Neuronal stem cell (in vitro differentiated cells): ENCODE measurements at places on chromosomes 6 and 20.

DNA sequence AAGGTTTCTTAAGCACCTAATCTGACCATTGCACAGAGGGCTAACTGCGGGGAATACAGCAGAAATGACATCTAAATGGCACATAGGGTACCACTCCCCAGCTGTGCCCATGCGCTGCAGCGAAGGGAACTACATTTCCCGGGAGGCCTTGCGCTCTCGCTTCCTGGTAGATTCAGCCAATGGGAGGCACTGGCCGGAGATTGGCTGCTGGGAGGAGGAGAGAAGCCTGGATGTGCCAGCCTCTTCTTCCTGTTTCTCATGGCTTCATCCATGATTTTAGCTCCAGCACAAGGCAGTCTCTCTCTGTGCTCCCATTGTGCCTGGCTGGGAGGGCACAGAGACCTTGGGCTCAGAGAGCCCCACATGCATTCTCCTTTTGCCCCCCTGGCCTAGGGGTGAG, 101.7 kb upstream of the FOXA2 start:
- no peaks in the 10 kb centered on the region for H3K27me3 ChIP-seq
- no peaks in the 10 kb centered on the region for H3K36me3 ChIP-seq
- H3K27ac ChIP-seq = no peak overlapping the region
- no peaks in the 10 kb centered on the region for H3K4me1 ChIP-seq
- no peak overlapping the region for H3K4me3 ChIP-seq

GRCh38 chr20:34362502-34363061, 491 bp upstream of the ITCH start:
- no peak overlapping the region for H3K27ac ChIP-seq
- H3K4me1 ChIP-seq = peaks cover 3% of the 10 kb centered on the region
- H3K36me3 ChIP-seq = no peaks in the 10 kb centered on the region
- no peak overlapping the region for H3K4me3 ChIP-seq
- peak; percentile 6 for DNase-seq

DNA sequence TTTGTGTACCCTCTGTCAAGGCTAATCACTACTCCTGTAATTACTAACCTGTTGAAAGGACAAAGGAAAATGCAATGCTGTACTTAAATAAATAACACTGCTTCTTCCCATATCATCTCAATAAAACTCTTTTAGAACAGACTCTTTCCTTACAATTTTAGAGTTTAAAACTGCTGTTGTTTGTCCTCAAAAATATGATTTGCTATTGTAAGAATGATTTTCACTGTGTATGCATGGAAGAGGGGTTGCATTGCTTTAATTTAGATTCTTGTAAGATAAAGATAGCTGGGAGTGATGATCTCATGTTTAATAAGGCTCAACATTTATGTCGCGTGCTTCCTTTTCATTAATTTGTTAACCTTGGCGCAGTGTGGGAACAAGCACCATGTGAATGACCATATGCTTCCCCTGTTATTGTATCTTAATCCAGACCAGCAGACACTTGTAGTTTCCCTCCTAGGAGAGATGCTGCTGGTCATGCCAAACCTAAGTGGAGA, 89.8 kb upstream of the ATXN1 start:
- H3K27me3 ChIP-seq = no peaks in the 10 kb centered on the region
- no peak overlapping the region for H3K27ac ChIP-seq
- no peak for DNase-seq
- no peak overlapping the region for H3K4me3 ChIP-seq
- H3K36me3 ChIP-seq = no peaks in the 10 kb centered on the region

GRCh38 chr20:22339946-22340345, 244.4 kb downstream of the FOXA2 start:
- no peak for DNase-seq
- no peak overlapping the region for H3K27ac ChIP-seq
- H3K36me3 ChIP-seq = no peaks in the 10 kb centered on the region
- no peaks in the 10 kb centered on the region for H3K4me1 ChIP-seq
- H3K4me3 ChIP-seq = no peak overlapping the region
- peaks cover 2% of the 10 kb centered on the region for H3K27me3 ChIP-seq

DNA sequence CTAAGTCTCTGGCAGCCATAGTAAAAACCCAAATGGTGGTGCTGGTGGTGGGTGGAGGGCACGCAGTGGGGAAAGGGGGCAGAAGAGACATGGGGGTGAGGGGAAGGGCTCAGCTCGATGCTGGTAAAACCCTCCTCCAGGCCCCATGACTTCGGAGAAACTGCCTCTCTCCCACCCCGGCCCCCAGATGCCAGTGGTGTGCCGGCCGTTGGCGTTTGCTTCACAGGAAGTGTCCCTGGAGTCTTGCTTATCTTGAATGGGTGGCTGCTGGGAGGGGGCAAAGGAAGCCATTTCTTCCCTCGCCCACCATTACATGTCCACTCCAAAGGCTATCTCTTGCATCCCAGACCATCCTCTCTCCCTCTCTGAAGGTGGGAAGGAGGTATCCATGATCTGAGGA, 25.4 kb downstream of the VEGFA start:
- no peaks in the 10 kb centered on the region for H3K36me3 ChIP-seq
- H3K4me1 ChIP-seq = peaks cover 5% of the 10 kb centered on the region
- H3K27ac ChIP-seq = no peak overlapping the region
- no peak for DNase-seq
- H3K27me3 ChIP-seq = no peaks in the 10 kb centered on the region

- H3K27ac ChIP-seq = no peak overlapping the region
- H3K4me1 ChIP-seq = peaks cover 15% of the 10 kb centered on the region
- H3K27me3 ChIP-seq = no peaks in the 10 kb centered on the region
- no peak overlapping the region for H3K4me3 ChIP-seq
Measured at GRCh38 chr6:37507690-37508421, 8.2 kb upstream of the CCDC167 start.

DNA sequence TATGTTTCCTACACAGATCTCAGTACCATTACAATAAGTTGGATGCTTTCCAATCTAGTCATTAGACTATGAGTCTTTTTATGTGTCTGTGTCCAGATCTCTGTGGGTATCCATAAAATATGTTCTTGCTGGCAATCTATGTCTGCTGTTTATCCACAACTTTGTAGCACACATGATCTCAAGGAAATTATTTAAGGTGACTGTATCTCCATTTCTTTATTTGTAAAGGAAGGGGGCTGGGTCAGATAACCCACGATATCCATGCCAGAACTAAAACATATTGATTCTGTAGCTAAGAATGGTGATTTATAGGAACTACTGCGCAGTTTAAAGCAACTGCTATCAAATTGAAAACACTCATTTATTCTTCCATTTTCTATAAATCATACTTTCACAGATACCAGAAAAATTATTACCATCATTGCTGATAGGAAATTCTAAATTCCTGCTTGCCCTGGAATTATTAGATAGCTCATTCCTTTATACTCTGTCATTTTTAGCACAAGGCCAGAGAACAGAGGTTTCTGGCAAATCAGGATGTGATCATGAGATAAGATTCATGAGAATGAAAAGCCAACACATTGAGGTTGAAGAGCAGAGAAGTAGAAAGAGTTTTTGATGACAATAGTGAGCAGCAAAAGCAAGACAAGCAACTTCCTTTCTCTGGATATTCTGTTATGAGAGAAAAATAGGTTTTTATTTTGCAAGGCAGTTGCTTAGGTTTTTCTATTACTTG, 851.4 kb upstream of the CITED2 start:
- H3K27ac ChIP-seq = no peak overlapping the region
- DNase-seq = no peak
- no peaks in the 10 kb centered on the region for H3K27me3 ChIP-seq
- H3K36me3 ChIP-seq = no peaks in the 10 kb centered on the region
- H3K4me3 ChIP-seq = no peak overlapping the region
- H3K4me1 ChIP-seq = no peaks in the 10 kb centered on the region

GRCh38 chr6:110784610-110784979, 30.7 kb downstream of the CDK19 start:
- H3K4me1 ChIP-seq = no peaks in the 10 kb centered on the region
- DNase-seq = no peak
- no peak overlapping the region for H3K27ac ChIP-seq
- no peak overlapping the region for H3K4me3 ChIP-seq
- no peaks in the 10 kb centered on the region for H3K36me3 ChIP-seq

GRCh38 chr6:50868466-50868865, 49.8 kb downstream of the TFAP2B start:
- H3K36me3 ChIP-seq = no peaks in the 10 kb centered on the region
- H3K27me3 ChIP-seq = no peaks in the 10 kb centered on the region
- DNase-seq = no peak
- H3K4me3 ChIP-seq = no peak overlapping the region

- DNase-seq = no peak
- no peak overlapping the region for H3K4me3 ChIP-seq
- H3K4me1 ChIP-seq = no peaks in the 10 kb centered on the region
- no peaks in the 10 kb centered on the region for H3K27me3 ChIP-seq
- no peaks in the 10 kb centered on the region for H3K36me3 ChIP-seq
Measured at GRCh38 chr6:21478883-21479539, 114.5 kb upstream of the SOX4 start.

DNA sequence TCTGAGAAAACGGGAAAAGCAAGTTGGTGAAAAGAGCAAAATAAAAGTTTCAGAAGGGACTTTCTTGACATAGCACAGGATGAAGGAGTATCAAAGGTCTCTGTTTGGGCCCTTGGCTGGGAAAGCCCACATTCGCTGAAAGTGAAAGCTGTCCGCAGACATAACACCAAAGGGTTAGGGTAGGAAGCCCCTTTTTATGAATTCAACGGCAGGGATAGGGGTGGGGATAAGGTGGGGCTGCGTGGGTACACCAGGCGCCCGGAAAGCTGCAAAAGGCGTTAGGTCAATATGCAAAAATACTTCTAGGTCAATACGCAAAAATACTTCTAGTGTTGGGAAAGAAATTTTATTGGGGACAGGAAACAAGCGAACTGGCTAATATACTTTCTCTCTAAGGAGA, 135.1 kb downstream of the OR2B2 start:
- no peak overlapping the region for H3K4me3 ChIP-seq
- no peaks in the 10 kb centered on the region for H3K27me3 ChIP-seq
- DNase-seq = no peak
- H3K36me3 ChIP-seq = no peaks in the 10 kb centered on the region

DNA sequence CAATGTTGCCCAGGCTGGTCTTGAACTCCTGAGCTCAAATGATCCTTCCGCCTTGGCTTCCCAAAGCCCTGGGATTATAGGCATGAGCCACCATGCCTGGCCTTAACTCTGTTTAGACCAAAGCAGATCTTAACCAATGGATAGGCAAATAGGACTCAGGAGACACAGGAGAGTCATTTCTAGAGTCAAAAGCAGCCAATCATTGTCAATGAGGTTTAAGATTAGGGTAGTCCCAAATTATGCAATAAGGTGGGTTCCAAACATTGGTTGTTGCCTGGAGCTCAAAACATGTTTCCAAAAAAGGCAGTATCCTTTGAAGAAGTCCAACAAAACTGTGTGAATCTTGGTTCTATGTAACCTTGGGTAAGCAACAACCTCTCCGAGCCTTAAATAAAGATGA, 95.7 kb upstream of the JARID2 start:
- H3K27me3 ChIP-seq = peaks cover 5% of the 10 kb centered on the region
- no peaks in the 10 kb centered on the region for H3K4me1 ChIP-seq
- no peak overlapping the region for H3K27ac ChIP-seq
- no peak for DNase-seq
- no peaks in the 10 kb centered on the region for H3K36me3 ChIP-seq

- H3K27me3 ChIP-seq = no peaks in the 10 kb centered on the region
- peaks cover 2% of the 10 kb centered on the region for H3K4me1 ChIP-seq
- H3K4me3 ChIP-seq = peak within 1 kb of the TSS; percentile 85
- H3K27ac ChIP-seq = peak within 1 kb of the TSS; percentile 99
- peaks cover 18% of the 10 kb centered on the region for H3K36me3 ChIP-seq
- peak; percentile 81 for DNase-seq
Measured at GRCh38 chr6:82363428-82364086, at the start of gene TPBG. Gene TPBG (plus strand): TSS chr6:82363817. CDS start chr6:82364962, 1,145 bp downstream.

- DNase-seq = no peak
- H3K27me3 ChIP-seq = no peaks in the 10 kb centered on the region
Measured at GRCh38 chr20:3720626-3721025, 8.2 kb upstream of the SIGLEC1 start.

GRCh38 chr6:22248513-22249308, 48.1 kb downstream of the PRL start:
- no peaks in the 10 kb centered on the region for H3K27me3 ChIP-seq
- no peaks in the 10 kb centered on the region for H3K36me3 ChIP-seq
- H3K4me3 ChIP-seq = no peak overlapping the region
- H3K4me1 ChIP-seq = peaks cover 40% of the 10 kb centered on the region
- no peak overlapping the region for H3K27ac ChIP-seq
- DNase-seq = no peak

DNA sequence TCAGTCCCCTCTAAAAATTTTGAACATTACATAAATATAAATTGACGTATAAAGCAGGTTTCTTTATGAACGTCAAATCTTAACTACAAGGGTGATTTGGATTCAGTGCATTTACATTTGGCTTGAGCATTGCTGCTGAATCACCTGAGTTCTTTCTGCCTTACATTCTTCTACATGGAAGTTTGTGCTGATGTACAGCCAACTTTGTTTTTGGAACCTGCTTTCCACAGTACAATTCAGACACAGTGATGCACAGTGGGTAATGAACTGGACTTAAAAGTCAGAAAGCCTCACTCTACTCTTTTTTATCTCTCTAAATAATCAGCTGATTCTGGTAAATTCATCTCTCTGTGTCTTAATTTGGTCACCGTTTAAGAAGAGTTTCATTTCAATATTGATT, 47.6 kb downstream of the RCAN2 start:
- no peaks in the 10 kb centered on the region for H3K4me1 ChIP-seq
- H3K36me3 ChIP-seq = no peaks in the 10 kb centered on the region
- H3K4me3 ChIP-seq = no peak overlapping the region
- H3K27ac ChIP-seq = no peak overlapping the region

DNA sequence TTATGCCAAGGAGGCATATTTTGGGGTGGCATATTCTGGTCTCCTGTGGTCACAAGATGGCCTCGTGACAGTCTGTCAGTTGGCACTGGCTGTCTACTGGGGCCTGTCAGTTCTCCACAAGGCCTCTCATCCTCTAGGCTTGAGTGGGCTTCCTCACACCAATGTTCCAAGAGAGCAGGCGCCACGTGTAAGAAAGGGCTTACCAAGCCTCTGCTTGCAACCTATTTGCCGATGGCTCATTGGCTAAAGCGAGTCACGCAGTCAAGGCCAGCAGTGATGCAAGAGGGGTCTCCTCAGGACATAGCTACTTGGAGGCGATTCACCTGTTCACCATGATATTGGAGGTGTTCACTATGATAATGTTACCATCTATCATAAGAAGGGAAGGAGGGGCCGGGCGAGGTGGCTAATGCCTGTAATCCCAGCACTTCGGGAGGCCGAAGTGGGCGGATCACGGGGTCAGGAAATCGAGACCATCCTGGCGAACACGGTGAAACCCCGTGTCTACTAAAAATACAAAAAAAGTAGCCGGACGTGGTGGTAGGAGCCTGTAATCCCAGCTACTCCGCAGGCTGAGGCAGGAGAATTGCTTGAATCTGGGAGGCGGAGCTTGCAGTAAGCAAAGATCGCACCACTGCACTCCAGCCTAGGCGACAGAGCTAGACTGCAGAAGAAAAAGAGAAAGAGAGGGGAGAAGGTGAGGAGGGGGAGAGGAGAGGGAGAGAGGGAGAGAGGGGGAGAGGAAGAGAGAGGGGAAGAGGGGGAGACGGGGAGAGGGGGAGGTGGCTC, 35.3 kb downstream of the C6orf52 start:
- peak overlapping the region; percentile 76 for H3K4me3 ChIP-seq
- H3K27ac ChIP-seq = no peak overlapping the region
- no peaks in the 10 kb centered on the region for H3K27me3 ChIP-seq
- no peaks in the 10 kb centered on the region for H3K4me1 ChIP-seq
